D341Med (cell line): ENCODE measurements at places on chromosomes 11 and 22.

DNA sequence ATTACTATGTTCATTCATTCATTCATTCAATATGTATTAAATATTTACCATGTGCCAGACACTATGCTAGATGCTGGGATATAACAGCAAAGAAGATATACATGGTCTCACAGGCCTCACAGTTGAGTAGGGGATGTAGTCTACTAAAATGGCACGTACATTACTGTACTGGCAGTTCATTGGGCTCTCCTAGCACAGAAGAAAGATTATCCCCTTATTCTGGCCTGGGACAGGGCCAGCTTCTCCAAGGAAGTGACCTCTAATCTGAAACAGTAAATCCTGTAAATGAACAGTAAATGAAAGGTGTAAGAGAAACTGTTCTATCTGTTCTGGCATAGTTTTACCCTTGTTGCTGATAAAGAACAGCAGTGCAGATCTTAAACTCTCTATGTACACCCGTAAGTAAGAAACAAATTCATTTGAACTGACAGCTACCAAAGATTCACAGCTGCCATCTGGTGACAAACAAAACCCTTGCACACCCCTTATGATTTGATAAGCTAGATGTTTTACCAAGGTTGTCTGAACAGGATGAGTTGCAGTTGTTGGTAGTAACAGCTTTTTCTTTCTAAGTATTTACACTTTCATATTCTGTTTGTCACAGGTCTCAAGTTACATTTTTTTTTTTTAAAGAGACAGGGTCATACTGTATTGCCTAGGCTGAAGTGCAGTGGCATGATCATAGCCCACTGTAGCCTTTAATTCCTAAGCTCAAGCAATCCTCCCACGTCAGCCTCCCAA, 263.1 kb downstream of the TMEM135 start:
- DNase-seq: no peak

- DNase-seq: no peak
Measured at GRCh38 chr11:116413301-116414242, 359.2 kb downstream of the BUD13 start.

DNA sequence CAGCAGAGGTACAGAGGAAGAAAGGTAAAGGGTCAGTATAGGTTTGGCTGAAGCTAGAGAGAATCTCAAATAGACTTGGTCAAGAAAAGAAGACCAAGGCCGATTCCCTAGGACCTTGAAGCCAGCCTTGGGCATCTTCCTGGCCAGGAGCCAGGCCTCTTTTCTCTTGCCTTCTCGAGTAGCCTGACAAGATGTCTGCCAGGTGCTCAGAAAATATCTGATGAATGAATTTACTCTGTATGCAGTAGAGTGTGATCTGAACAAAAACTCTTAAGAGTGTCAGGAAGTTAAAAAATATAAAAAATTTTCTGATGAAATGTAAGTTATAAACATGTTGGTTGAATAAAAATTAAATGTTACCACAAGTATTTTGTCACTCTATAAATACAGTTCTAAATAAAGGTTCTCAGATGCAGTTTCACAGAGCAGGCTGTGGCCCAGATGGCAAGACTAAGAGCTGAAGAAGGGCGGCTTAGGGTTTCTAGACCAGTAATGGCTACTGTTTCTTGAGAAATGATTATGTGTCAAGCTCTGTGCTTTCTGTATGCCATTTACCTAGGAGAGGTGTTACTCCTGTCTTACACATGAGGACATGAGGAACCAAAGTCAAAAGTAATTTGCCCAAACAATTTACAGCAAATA, 98.1 kb downstream of the ATXN10 start:
- no peak for DNase-seq

- peak; percentile 57 for DNase-seq
Measured at GRCh38 chr11:76419896-76420295, 24.9 kb upstream of the EMSY start.

GRCh38 chr11:28615542-28615941, 507.4 kb downstream of the METTL15 start:
- no peak for DNase-seq
